Suprapubic skin (tissue), 4 donors: ENCODE measurements at places on chromosomes 7 and 10.

DNA sequence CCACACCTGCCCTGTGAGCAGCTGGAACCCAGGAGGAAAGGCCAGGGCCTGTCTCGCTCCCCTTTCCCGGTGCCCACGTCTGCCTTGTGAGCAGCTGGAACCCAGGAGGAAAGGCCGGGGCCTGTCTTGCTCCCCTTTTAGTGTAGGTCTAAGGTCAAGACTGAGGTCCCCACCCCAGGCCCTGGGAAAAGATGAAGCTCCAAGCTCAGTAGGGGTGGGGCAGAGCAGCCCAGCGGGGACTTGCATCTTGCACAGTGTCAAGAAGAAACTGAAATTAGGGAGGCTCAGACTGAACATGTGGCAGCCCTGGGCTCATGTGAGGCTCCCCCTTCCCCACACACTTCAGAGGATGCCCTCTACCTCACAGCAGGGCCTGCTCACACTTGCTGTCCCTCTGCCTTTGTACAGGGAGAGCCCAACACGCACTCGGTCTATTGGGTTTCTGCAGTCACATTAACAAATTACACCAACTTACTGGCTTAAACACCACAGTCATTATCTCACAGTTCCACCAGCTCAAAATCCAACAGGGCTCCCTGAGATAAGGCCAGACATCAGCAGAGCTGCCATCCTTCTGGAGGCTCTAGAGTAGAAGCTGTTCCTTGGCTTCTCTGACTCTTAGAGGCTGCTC is 12.4 kb downstream of the POLL start:
- DNase-seq = no peak

GRCh38 chr7:17523813-17524739 is 225.6 kb downstream of the AHR start:
- DNase-seq = peak; percentile 80

GRCh38 chr7:47720141-47720906 is 138.4 kb upstream of the TNS3 start:
- DNase-seq = peak; percentile 73

- no peak for DNase-seq
Measured at GRCh38 chr7:24911213-24911603, 68.8 kb downstream of the OSBPL3 start.

DNA sequence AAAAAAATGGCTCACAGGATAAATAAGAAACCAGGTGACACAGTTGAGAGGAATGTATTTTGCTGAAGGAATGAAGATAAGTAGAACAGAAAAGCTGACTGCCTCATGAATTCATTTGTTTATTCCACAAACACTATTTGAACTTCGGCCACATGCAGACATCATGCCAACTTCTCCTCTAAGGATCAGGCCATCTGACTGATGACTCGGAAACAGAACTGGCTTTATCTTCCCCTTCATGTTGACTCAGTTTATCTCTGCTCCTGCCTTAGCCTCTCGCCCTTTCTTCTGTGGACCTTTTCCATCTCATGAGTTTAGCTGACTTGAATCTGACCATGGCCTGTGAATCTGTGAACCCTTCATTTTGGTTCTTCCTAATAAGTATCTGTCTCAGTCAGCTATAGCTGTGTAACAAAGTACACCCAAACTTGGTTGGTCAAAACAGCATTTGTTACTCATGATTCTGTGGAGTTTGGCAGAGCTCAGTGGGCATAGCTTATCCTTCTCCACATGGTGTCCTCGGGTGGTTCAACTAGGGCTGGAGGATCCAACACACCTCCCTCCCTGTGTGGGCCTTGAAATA is 44.0 kb upstream of the GRID1 start:
- DNase-seq = no peak

GRCh38 chr10:118047157-118047719 is 497 bp upstream of the RAB11FIP2 start:
- DNase-seq = no peak

DNA sequence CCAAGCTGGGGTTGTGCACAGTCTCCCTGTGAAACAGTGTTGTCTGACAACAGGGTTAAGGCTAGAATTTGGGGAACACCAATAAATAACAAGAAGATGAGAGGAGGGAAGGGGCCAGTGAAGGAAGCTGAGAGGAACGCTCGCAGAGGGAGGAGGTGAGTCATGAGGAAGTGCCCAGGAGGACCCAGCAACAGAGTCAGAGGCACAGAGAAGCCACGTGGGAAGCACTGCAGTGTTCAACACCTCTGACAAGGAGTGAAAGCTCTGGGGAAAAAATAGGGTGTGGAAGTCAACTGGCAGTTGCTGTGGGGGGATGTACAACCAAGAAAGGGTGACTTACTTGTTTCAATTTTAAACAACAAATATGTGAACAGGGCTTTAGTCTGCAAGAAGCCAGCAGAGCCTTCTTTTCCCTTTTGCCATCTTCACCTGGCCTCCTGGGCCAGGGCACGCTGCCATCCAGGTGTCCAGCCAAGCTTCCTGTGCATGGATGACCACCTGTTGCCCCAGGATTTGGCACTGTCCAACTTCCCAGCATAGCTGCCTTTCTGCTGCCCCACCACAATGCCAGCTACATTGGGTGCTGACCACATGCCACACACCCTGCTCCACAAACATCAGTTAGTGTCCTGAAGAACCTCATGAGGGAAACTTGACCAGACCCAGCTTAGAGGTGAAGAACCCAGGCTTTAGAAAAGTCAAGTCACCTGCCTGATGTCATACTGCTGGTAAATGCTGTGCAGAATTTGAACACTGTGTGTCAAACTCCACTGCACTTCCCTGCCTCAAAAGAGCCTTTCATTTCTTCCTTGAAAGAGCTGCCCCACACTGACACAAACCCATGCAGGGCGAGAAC is 69.6 kb downstream of the ATXN7L1 start:
- DNase-seq = no peak

- no peak for DNase-seq
Measured at GRCh38 chr7:101900103-101900502, 82.7 kb downstream of the CUX1 start.

DNA sequence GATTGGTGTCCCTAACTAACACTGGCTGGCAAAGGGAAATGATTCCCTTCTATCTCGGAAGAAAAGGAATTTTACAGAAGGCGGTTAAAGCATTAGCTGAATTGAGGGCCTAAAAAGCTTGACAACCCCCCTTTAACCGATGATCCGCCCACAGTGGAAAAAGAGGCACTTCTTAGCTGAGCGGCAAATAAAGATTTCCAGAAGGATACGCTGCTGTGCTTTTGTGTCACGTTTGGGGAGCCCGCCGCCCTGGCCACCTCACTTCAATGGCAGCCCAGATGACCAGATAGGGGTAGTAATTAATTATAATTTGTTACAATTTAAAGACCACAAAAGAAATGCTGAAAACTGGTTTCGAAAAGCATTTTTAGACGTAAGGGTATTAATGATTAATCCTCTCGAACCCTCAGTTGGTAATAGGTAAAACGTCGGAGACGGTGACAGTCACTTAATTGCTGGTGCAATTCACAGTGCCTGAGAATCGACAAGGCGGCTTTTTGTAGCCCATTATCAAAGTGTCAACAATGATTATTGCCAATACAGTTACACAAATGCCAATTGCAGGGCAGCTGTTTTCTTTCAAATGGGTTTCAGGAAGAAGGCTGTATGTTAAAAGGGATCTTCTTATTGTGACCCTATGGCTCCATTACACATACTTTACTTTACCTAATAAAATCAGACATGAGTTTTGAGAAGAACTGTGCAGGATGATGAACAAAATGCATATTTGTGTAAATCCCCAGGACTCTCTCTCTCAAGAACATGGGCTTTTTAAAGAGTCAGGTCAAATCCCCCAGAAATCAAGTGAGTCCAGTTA is 154.1 kb downstream of the PIP4K2A start:
- DNase-seq = no peak

DNA sequence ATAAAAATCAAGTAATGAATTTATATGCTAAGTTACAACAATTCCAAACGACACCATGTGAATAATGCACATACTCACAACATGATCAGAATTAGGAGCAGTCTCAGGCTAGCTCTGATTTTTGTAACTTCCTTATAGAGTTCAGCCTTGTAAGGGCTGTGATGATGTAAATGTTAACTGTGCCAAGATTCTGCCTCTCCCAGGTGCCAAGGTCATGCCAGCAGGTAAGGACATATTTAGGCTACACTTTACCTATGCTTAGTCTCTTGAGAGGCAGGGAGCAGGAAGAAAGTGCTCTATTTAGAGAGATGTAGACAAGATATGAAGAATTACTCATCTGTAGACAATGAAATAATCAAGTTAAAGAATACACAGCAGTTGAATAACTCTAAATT is 53.6 kb upstream of the AGR3 start:
- DNase-seq = no peak

DNA sequence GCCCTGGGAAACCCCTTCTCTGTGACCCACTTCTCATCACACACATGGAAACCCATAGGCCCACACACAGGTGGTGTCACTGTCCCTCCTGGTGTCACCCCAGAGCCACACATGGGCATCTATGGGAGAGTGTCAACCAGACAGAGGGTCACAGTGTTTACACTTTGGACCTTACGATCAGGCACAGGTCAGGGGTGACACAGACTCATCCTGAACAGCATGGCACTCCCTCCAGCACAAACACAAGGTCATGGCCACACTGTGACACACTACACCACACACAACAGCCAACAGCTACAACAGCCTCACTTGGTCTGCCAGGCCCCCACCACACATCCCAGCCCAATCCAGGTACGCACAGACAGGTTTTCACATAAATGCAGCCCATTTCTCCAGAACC is 6.2 kb downstream of the TLX1 start:
- DNase-seq = no peak

- DNase-seq = no peak
Measured at GRCh38 chr10:120578890-120579289, 121.9 kb downstream of the PLPP4 start.

GRCh38 chr10:60200012-60200681 is 189.5 kb downstream of the ANK3 start:
- no peak for DNase-seq

DNA sequence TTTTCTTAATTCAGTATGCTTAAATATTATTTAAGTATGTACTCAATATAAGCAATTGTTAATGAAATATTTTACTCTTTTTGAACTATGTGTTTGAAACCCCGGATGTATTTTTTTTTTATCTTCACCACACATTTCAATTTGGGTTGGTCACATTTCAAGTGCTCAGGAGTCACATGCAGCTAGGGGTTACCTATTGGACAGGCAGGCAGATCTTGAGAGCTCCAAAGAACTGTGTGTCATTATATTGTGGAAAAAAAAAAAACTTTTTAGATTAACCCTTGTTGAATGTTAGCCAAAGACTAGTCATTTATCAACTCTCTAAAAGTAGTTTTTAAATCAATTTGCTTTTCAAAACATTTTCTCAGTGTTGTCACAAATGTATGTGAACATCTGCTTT is 37.2 kb downstream of the IKZF1 start:
- DNase-seq = no peak

- DNase-seq = no peak
Measured at GRCh38 chr7:50826371-50827172, 43.9 kb upstream of the GRB10 start.

- no peak for DNase-seq
Measured at GRCh38 chr7:125358551-125359167, 429.0 kb upstream of the POT1 start.

GRCh38 chr10:120327675-120328074 is 129.4 kb upstream of the PLPP4 start:
- no peak for DNase-seq

GRCh38 chr10:51302316-51302715 is 228.0 kb downstream of the PRKG1 start:
- no peak for DNase-seq

DNA sequence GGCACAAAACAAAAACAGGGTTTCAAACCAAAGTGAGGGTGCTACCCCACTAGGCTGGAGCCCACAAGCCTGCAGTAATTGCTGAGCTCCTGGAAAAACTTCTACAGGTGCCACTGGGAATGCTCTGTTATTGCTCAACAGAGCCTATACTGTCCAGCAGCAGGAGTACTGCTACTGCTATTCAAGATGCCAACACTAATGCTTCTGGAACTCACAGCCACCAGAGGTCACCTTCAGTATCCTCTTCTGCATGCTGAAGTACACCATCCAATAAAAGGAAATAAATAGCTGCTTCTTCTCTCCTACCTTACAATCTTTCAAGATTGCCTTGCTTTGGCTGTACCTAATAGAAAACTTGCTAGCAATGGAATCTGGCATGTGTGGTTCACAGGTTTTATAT is 222.0 kb downstream of the LRRN3 start:
- DNase-seq = no peak
